ENCODE measurements at places on chromosomes 13 and 19. TPM values are rescaled to one million over a fixed set of nuclear protein-coding genes. Genes with fewer than 3 reads are reported as not detected.

The FCAR gene
- polyA plus RNA-seq = not detected

The SIGLEC14 gene
- polyA plus RNA-seq = not detected

The RNF225 gene
- polyA plus RNA-seq = not detected

The CD33 gene
- not detected for polyA plus RNA-seq

The LRRC25 gene
- polyA plus RNA-seq = not detected

The FBXO17 gene
- polyA plus RNA-seq = 1.7 TPM

The ZNF211 gene
- polyA plus RNA-seq = 2.0 TPM

The RXFP2 gene
- not detected for polyA plus RNA-seq

The SBSN gene
- polyA plus RNA-seq = not detected

The CCL25 gene
- polyA plus RNA-seq = not detected

The PLIN5 gene
- 0.75 TPM for polyA plus RNA-seq

The ZNF208 gene
- polyA plus RNA-seq = 115 TPM

The NUP58 gene
- polyA plus RNA-seq = 19.3 TPM

The ADGRL1 gene
- polyA plus RNA-seq = 1.1 TPM

The JAK3 gene
- 0.19 TPM for polyA plus RNA-seq

The DCT gene
- 0.04 TPM for polyA plus RNA-seq

The CDC37 gene
- polyA plus RNA-seq = 16.1 TPM

The FUT6 gene
- not detected for polyA plus RNA-seq

The ELAVL3 gene
- 4.9 TPM for polyA plus RNA-seq

The GTPBP3 gene
- 0.87 TPM for polyA plus RNA-seq

The SAFB2 gene
- 7.2 TPM for polyA plus RNA-seq

The NCLN gene
- polyA plus RNA-seq = 19.8 TPM

The KLK7 gene
- 18.1 TPM for polyA plus RNA-seq

The SHISA2 gene
- polyA plus RNA-seq = 19.1 TPM

The PSG4 gene
- not detected for polyA plus RNA-seq

The OVOL3 gene
- polyA plus RNA-seq = not detected

The CALR3 gene
- not detected for polyA plus RNA-seq

The IRGC gene
- not detected for polyA plus RNA-seq

The GFY gene
- 0.67 TPM for polyA plus RNA-seq

The PSG3 gene
- polyA plus RNA-seq = not detected

The FAM83E gene
- not detected for polyA plus RNA-seq

The RFPL4AL1 gene
- not detected for polyA plus RNA-seq

The S1PR5 gene
- not detected for polyA plus RNA-seq

The KL gene
- 0.69 TPM for polyA plus RNA-seq

The ZNF729 gene
- not detected for polyA plus RNA-seq

The ZNF700 gene
- 0.39 TPM for polyA plus RNA-seq

The CYP4F8 gene
- not detected for polyA plus RNA-seq

The HSD17B14 gene
- 12.5 TPM for polyA plus RNA-seq

The ACER1 gene
- not detected for polyA plus RNA-seq

The OR7C1 gene
- 0.09 TPM for polyA plus RNA-seq

The ATP7B gene
- polyA plus RNA-seq = 2.2 TPM

The CEACAM8 gene
- polyA plus RNA-seq = 1.6 TPM

The CYP2A7 gene
- polyA plus RNA-seq = not detected

Data from Purkinje cell (primary cell).